ENCODE measurements at places on chromosomes 3 and 15.

DNA sequence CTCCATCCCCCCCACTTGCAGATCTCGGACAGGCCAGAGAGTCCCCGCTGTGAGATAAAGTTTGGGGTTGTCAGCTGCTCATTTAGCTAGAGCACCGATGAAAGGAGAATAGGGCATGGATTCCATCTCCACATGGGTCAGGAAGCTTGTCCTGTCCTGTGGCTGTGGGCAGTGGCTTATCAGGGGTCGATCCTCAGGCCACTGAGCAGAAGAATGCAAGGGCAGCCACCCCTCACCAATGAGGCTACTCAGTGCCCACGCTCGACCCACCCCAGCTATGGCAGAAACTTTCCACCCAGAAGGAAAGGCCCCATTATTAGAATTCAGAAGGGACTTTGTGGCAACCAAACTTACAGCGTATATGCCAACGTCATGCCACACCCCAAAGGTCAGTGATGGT lies 43.3 kb downstream of the CPN2 start:
- DNase-seq = no peak

- no peak for DNase-seq
Observed at GRCh38 chr15:78322243-78322642, 17.9 kb upstream of the CRABP1 start.

DNA sequence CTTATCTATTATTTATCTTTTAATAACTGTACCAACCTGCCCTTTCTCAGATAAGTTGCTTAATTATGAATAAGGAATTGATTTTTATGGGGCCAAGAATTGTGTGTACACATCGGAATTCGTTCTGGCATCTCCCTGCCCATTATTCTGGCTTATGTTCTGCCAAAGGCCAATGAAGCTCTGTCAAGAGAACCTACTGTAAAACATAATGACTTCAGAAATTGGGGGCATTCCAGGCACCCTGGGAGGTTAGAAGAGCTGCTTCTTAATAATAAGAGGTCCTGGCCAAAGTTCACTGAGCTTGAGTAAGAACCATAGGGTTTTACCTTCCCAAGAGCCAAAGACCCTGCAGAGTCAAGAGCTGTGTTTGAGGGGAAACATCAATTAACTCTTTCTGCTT lies 261.7 kb downstream of the SLC9A9 start:
- DNase-seq = no peak

DNA sequence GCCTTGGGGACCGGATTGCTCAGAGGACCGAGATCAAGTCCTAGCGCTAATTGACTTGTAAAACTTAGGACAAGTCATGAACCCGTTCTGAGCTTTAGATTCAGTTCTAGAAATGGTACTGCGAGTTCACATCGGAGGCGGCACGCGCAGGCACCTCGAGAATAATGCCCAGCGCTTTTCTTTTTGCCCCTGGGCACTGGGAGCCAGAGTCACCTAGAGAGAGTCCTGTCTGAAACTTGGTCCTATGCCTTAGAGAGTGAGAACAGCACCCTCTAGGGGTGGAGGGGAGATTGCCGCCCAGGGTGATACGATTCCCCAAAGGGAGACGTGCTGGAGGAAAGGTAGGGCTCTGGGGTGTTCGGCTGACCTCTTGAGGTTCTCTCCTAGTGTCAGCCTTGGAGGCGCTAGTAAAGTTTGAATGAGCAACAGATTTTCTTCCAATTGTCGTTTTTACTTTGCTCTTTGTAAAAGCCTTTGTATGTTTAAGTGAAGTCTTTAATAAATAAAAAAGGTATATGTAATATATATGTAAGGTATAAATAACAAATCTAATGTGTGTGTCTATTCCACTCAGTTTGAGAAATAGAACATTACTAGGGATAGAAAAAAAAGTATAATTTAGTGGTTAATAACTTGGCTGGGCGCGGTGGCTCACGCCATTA lies 826 bp downstream of the EEF1AKMT4 start:
- DNase-seq = peak; percentile 93

DNA sequence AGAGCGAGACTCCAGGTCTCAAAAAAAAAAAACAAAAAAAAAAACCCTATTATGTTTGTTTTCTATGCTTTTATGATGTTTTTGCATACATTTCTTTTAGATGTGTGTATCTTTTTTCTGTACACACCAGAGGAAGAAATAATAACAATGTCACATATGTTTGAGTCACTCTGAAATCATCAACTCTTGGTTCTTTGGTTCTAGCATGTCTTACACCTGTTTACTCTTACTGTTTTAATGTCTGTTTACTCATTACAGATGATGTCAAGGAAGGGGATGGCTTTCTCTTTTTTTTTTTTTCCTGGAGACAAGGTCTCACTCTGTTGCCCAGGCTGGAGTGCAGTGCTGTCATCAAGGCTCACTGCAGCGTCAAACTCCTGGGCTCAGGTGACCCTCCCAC lies 24.1 kb downstream of the RHOA start:
- DNase-seq = no peak

DNA sequence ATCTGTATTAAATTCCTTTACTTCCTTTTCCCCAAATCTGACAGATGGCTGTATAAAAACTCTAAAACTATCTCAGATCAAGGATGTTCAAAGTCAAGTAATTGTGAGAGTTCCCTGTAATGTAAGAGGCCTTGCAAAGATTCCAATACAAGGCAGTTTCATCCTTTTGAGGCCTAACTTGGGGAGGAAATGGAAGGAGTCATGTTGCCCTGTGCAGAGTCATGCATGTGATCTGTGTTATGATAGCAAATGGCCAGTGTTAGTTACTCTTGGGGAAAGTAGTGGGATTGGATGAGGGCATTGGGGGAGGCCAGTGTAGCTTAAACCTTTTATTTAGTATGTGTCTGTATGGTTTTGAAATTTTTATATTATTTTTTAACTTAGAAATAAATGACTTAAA lies 23.7 kb upstream of the FBXL22 start:
- DNase-seq = no peak

GRCh38 chr15:85688711-85689110 lies 106.0 kb downstream of the KLHL25 start:
- no peak for DNase-seq

DNA sequence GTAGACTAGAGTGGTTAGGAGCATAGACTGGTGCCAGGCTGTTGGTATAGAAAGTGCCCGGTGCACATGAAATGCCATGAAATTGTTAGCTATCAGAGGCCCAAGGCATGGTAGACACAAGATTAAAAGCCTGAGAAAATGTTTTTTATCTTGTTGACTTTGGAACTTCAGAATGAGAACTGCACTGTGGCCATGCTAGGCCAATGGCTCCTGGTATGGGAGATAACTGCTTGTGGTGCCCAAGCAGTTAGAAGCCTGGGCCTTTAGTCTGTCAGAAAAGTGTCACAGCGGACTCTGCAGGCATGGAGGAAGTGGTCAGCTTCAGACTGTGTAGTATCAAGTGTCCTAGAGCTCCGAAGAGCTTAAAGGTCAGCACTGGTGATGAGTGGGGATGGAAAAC lies 11.9 kb downstream of the FYCO1 start:
- no peak for DNase-seq

GRCh38 chr15:87401973-87402372 lies 854.6 kb downstream of the NTRK3 start:
- no peak for DNase-seq

GRCh38 chr15:67821784-67822440 lies 3.4 kb upstream of the SKOR1 start:
- DNase-seq = no peak

DNA sequence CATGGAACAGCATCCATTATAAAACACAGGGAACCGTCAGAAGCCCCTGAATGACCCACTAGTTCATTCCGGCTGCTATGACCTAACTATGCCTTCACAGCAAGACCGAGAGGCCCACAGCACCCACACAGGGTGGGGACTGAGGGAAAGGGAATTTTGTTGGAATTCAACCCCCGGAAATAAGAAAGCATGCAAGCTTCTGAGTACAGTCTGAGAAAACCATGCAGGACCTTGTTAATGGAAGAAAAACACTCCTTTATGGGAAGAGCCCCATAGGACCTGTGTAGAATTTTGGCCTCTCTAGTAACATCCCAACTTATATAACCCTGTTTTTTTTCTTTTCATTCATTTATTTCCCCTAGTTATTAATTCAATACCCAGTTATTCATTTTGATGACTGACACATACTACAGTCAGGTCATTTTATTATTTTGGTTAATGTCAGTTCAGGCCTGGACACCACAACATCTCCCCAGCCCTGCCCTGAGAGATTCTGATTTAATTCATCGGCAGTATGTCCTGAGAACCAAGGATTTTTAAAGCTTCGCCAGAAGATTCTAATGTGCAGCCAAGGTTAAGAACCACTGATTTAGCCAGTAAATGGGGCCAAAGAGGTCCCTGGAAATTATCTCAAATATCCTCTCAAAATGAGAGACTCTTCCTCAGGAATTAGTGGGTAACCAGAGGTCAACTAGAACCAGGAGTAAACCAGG lies 231.6 kb upstream of the GOLGA6L4 start:
- DNase-seq = no peak

GRCh38 chr3:184599143-184599542 lies 37.6 kb downstream of the EPHB3 start:
- no peak for DNase-seq

DNA sequence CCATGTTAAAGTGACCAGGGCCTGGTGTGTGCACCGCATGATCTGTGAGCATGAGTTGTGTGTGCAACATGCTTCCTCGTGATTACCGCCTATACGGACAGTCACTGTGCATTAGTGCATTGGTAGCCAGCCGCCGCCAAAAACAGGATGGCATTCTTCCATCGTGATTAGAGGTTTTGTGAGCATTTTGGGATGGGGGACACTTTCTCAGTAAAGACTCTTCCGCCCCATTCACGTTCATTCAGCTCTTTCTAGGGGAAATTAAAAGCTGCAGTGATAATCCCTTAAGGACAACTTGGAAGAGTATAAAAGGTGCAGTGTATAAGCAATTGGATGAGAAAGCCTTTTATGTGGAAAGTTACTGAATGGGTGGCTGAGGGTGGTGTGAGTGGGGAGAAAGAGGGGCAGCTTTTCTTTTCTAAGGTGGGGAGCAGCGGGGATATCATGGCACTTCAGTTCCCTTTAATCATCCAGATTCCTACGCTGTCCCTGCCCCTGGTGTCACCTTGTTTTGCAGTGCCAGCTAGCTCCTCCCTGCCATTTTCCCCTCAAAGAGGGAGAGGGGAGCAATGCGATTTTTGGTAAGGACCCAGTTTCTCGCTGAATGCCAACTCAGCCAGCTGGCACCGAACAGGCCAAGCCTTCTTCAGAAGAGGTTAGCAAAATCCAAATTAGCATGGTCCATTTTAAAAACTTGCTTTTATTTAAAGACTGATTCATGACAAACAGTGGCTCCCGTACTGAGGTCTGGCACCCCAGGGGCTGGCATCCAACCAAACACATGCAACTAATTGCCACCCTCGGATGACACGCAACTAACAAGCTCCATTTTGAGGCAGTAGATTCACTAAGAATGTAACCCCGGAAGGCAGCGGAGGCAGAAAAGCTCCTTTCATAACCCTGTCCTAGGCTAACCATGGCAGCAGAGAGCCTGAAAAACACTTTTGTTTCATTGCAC lies 447.8 kb downstream of the FHIT start:
- DNase-seq = no peak

GRCh38 chr3:183298701-183299153 lies 45.7 kb downstream of the B3GNT5 start:
- DNase-seq = no peak

GRCh38 chr15:101694261-101694660 lies 30.0 kb downstream of the TARS3 start:
- no peak for DNase-seq

GRCh38 chr3:150203273-150203672 lies 204.8 kb upstream of the TSC22D2 start:
- DNase-seq = no peak

- DNase-seq = no peak
Observed at GRCh38 chr3:179716811-179717210, 64.0 kb downstream of the USP13 start.

GRCh38 chr15:74609938-74610301 lies 5.7 kb upstream of the CLK3 start:
- no peak for DNase-seq

DNA sequence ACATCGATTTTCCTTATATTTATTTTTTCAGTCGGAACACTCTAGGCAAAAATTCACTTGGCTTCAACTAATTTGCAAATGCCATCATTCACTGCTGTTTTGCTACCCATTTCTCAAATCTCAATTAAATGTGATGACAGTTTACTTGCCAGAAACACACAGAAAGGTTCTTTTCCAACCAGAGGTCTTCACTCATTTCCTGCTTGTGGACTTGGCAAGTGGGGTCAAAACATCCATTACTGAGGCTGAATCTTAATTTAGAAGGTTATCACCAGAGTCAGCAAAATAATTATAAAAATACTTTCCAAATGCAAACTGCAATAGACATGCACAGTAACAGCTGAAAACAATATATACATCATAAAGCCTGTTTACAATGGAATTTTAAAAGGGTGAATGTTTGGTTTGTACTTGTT lies 625.4 kb upstream of the TBL1XR1 start:
- no peak for DNase-seq

- no peak for DNase-seq
Observed at GRCh38 chr3:153925841-153926514, 195.2 kb upstream of the ARHGEF26 start.

- no peak for DNase-seq
Observed at GRCh38 chr15:72034351-72034750, 83.6 kb downstream of the MYO9A start.

DNA sequence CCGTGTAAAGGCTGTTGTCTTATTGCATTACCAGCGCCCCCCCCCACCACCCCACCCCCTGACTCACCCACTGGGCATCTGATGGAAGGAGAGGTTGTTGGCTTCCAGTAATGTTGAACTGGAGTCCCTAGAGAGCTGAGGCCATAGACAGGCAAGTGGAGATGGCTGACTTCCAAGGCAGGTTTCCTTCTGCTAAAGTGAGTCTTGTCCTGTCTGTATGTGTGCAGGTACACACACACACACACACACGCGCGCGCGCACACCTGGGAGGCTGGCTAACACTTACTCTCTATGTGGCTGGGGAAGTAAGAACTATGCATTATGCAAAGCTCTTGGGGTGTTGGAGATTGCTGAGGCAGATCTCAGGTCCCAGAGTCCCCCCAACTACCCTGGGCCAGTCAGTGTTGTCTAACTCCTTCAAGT lies 1.6 kb upstream of the KY start:
- no peak for DNase-seq

DNA sequence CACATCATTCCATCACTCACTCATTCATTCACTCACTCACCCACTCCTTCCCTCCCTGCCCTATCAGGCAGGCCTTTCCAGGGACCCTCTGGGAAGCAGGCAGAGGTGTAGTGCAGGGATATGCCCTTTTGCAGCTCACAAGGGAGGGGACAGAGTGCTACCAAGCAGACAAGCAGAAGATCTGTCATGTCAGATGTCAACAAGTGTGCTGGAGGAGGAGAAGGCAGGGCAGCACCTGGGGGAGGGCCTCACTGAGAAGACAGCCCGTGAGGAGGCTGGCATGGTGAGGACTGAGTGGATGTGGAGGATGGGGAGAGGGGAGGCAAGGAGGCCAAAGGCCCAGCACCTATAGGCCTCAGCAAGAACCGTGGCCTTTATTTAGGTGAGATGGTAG lies 15.3 kb downstream of the ABTB1 start:
- DNase-seq = no peak

DNA sequence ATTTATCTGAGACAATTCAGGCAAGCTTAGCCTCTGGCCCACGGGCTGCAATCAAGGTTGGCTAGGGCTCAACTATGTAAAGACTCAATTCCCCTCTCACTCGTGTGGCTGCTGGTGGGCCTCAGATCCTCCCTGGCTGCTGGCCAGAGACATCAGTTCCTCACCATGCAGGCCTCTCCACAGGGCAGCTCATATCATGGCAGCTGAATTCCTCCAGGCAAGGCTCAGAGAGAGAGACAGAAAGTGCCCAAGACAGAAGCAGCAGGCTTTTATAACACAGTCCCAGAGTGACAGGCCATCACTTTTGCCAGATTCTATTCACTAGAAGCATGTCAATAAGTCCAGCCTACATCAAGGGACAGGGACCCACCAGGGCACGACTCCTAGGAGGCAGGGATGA lies 63.2 kb downstream of the XXYLT1 start:
- DNase-seq = no peak
